ENCODE measurements at places on chromosomes 5 and 9.

DNA sequence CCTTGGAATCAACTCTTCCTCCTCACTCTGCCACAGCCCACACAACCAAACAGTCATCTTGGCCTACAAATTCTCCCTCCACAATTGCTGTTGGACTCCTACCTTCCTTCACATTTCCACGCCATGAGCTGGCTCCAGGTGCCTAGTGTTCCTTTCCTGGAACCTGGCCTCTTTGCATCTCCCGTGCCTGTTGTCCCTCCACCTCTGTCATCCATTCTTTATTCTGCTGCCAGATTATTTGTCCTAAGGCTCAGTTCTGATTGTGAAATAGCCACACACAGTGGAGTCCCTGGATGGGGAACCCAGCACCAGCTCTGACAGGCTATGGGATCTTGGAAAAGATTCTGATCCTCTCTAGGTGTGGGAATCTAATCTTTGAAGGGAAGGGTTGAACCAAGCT, 109.1 kb upstream of the ANKH start:
- DNase-seq = no peak

- no peak for DNase-seq
These were observed 85.3 kb upstream of the CTSV start for GRCh38 chr9:97124256-97124655.

DNA sequence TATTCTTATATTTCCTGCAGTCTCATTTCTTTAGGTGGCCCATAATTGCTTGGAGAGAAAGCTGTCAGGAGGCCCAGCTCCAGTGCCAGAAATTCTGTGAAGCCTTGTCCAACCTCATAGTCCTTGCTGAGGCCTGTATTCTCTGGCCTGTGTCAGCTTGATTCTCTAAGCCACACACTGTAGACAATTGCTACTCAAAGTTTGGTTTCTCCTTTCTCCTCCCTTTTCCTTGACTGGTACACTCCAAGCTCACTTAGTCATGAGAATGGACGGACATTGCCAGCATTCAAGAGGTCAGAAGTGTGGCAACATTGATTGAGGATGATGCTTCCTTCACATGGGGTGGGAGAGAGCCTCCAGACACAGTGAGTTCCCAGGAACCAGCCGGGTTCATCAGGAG, 71.3 kb upstream of the CXCL14 start:
- DNase-seq = no peak

GRCh38 chr9:134275375-134275774, 50.9 kb upstream of the RXRA start:
- DNase-seq = peak; percentile 19

DNA sequence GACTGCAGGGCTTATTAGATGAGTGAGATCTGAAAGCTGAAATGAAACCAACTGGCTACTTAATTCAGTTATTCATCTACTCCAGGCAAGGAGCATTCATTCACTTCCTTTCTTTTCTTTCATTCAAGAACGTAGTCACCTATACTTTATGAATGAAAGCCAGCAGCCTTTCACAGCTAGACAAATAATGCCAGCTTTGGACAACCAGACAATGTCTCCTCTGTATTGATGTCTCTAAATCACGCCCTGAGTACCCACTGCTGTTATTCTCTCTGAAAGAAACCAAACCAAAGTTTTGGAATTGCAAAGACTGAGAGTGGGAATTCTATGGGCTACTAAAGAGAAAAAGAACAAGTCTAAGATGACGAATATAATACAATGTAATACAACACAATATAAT, 121.2 kb upstream of the PTPN3 start:
- DNase-seq = no peak
